ENCODE measurements at places on chromosomes 6 and 20. TPM values are rescaled to one million over a fixed set of nuclear protein-coding genes. Genes with fewer than 3 reads are reported as not detected.

GRCh38 chr20:62838128-62838891 is 21.5 kb downstream of the COL9A3 start:
- no peaks in the 10 kb centered on the region for H3K27me3 ChIP-seq
- no peak for DNase-seq
- H3K4me1 ChIP-seq, result no peaks in the 10 kb centered on the region
- no peak overlapping the region for H3K27ac ChIP-seq

- DNase-seq, result no peak
- no peak overlapping the region for H3K27ac ChIP-seq
- H3K4me1 ChIP-seq, result no peaks in the 10 kb centered on the region
- H3K4me3 ChIP-seq, result no peak overlapping the region
- H3K36me3 ChIP-seq, result no peaks in the 10 kb centered on the region
Measured at GRCh38 chr6:85975957-85976356, 333.3 kb upstream of the SYNCRIP start.

GRCh38 chr6:150452428-150453243 is 83.8 kb downstream of the IYD start:
- no peaks in the 10 kb centered on the region for H3K36me3 ChIP-seq
- no peak overlapping the region for H3K27ac ChIP-seq
- H3K27me3 ChIP-seq, result no peaks in the 10 kb centered on the region
- DNase-seq, result no peak
- peaks cover 1% of the 10 kb centered on the region for H3K4me1 ChIP-seq
- H3K4me3 ChIP-seq, result no peak overlapping the region

GRCh38 chr6:81838724-81839426 is 86.4 kb upstream of the TENT5A start:
- H3K4me3 ChIP-seq, result no peak overlapping the region
- no peak for DNase-seq
- H3K36me3 ChIP-seq, result no peaks in the 10 kb centered on the region
- H3K27ac ChIP-seq, result no peak overlapping the region
- H3K4me1 ChIP-seq, result no peaks in the 10 kb centered on the region

- no peaks in the 10 kb centered on the region for H3K4me1 ChIP-seq
- no peak for DNase-seq
- no peak overlapping the region for H3K27ac ChIP-seq
- no peak overlapping the region for H3K4me3 ChIP-seq
- H3K36me3 ChIP-seq, result no peaks in the 10 kb centered on the region
- no peaks in the 10 kb centered on the region for H3K27me3 ChIP-seq
Measured at GRCh38 chr6:130046671-130047070, 28.3 kb downstream of the L3MBTL3 start.

Gene NRSN1
- 0.78 TPM for total RNA-seq

Gene ABHD16B
- total RNA-seq, result not detected

Gene SEC63
- total RNA-seq, result 106 TPM

Gene GHRH
- not detected for total RNA-seq

Gene TMEM244
- total RNA-seq, result not detected

Gene SIRPA
- total RNA-seq, result 4.4 TPM

Gene TMEM74B
- total RNA-seq, result 2.8 TPM

Gene RCAN2
- total RNA-seq, result 8.1 TPM
